ENCODE measurements at places on chromosomes 16 and 17.
A peak's percentile ranks its signal among the peaks of the same experiment; 100 is the strongest.

GRCh38 chr17:50209472-50210239 is 8.2 kb upstream of the COL1A1 start:
- no peak for DNase-seq

DNA sequence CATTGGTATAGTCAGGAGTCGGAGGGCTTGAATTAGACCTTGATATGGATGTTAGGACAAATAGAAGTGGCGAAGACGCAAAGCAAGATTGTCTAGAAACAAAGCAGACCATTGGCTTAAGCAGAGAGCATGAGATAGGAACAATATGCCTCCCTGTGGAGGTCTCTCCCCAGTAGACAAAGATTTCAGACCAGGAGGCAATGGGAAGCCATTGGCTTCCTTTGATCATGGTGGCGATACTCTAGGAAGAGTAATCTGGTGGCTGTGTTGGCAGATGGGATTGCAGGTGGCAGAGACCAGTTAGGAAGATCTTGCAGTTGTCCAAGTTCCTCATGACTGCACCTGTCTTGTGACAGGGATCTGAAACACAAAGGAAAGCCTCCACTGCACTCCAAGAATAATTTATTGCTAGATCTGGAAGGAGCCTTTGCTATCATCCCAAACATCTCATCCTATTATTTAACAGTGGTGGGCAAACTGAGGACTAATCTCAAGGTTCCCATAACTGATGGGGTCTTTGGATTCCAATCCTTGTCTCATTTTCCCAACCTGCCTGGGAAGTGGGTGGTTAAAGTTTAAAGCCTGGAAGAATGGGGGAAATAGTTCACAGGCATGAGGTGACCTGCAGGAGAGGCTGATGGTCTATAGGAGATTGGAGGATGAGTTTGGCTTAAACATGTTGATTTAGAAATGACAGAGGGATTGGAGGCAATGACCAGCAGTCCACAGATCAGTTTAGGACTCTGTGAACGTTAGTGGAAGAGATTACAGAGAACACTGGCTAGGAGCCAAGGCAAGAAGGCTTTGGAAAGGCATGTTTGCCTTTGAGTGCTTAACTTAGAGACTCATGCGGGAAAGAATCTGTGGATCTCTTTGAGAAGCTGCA is 37.0 kb downstream of the HLF start:
- DNase-seq, result no peak

DNA sequence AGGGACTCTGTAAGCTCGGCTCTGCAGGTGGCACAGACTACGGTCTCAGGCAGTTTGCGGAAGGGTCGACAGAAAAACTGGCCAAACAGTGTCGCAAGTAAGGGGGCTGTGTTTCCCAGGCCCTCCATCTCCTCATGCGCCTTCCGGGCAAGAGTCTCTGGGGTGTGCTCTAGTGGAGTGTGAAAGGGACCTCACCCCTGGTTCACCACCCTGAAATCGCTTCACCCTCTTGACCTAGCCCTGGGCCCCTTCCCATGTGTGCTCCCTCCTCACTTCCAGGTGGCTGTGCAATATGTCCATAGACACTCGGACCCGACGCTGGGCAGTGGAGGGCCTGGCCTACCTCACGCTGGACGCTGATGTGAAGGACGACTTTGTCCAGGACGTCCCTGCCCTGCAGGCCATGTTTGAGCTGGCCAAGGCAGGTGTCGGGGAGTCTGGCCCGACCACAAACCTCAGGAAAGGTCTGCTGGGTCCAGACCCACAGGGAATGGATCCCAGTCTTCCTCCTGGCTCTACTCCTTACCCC is 22.3 kb downstream of the UNC45B start:
- DNase-seq, result no peak

DNA sequence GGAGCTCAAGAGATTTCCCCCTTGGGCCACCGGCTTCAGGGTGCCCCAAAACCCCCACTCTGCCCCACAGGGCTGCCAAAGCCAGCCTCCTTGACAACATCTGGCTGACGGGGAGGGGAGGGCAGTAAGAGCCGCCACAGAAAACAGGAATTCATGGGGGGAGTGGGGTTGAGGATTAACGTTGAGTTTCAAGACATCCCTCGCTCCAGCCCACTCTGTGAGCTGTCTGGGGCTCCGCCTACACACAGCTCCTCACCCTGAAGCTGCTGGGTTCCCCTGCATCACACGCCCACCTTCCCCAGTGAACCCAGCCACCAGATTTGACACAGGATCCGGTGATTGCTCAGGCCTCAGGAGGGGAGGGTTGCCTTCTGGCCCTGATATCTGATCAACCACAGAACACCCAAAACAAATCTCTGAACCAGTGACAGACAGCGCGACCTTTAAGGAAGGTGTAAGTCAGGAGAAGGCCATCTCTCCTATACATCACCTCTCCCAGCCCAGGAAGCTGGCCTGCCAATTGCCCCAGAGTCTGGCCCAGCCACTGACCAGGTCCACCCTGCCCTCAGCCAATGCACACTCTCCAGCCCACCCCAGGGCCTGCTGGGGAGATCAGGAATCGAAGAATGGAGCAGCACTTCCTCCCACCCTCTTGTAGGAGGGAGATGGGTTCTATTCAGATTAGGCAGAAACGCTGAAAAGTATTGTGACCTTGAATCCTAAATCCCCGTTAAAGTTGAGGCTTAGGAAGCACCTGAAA is 132.1 kb downstream of the CLEC16A start:
- peak; percentile 69 for DNase-seq

DNA sequence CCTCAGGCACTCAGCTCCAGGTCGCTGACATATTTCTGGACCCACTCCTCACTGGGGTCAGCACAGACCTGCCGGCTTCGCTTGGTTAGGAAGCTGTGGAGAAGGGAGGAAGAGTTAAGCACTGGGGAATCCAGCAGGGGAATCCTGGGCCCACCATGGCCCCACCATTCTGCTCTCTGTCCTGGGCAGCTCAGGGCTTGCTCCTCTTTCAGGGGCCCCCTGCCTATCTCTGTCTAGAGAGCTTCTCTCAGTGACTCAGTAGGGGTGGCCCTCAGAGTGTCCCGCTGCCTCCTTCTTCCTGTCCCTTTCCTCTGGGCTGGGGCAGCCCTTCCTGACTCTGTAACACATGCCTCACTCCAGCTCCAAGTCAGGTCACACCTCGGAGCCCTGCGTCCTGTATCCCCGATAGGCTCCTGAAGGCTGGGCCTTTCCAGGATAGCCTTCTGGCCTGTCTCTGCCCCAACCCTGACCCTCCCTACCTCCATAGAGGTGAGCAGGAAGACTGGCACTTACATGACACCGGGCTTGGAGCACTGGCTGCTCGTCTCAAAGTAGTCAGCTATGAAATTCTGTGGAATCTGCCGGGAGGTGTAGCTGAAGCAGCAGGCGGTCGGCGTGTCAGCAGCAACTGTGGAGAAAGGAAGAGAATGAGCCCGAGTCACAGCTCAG is 1.1 kb downstream of the CCL3 start:
- peak; percentile 79 for DNase-seq

DNA sequence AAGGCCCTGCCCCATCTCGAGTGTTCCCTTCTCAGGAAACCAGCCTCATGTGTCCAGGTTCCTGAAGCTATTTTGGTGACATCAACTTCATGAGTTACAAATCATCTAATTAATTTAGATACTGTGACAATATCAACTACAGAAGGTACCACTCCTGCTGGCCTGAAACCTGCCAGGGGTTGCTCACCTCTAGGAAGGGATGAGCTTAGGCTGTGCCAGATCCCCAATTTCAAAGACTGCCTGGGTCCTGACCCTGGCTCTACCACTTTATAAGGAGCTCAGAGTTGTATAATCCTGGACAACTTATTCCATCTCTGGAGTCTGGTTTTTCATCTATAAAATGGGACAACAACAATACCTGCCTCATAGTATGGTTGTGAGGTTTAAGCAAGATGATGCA is 5.2 kb downstream of the C16orf78 start:
- DNase-seq, result no peak

DNA sequence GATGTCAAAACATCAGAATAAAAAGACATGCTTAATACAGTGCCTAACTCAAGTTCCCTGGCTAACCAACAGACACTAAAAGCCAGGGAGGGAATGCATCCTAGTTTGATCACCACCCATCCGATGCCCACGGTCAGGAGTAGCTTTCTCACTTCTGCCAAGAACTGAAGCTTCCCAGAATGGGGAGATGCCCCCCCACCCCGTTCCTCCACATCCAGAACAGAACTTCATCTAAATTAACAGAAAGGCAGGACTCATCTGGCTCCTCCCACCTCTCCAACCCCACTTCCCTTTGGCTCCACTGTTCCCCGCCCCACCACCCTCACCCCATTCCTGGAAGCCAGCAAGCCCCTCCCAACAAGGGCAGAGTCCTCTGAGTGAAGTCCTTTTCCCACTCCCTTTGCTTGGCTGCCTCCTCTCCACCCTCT is 33.7 kb downstream of the GDE1 start:
- DNase-seq, result no peak

DNA sequence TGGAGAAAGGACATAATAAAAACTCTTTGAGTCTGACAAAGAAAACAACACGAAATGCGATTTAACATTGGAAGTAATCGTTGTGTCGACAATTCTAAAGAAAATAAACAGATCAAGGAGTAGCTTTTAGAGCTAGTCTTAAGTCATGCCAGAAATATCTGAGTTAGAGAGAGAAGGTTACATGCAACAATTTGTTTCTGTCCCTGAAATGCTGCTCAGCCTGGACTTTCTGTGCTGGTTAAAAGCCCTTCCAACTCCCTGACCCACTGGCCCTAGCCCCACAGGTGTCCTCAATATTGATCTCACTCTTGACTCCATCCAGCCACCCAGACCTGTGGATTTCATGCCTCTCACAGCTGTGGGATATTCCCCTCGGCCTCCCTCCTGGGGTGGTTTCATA is 33.2 kb upstream of the TEX2 start:
- no peak for DNase-seq

DNA sequence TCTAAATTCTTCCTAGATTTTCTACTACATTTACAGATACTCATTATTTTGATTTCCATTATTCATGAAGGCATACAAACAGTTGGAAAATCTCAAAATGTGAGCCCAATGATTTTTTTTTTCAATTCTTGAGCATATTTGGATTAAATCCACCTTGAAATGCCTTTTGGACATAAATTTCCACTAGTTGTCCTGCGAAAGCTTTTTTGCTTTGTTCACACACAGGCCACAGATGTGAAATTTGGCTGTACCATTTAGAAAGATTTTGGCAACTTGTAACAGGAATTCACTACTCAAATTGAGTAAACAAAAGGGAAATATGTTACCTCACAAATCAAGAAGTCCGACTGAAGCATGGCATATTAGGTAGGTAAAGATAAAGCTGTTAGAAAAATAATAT is 1631.0 kb downstream of the CDH8 start:
- no peak for DNase-seq

- DNase-seq, result peak; percentile 55
Observed at GRCh38 chr16:88382491-88383400, at the start of gene ZNF469. TSS of gene ZNF469 (plus strand) at chr16:88382959. CDS start at chr16:88427471, 44,512 bp downstream.

GRCh38 chr17:67365738-67366192 is 612 bp downstream of the PSMD12 start:
- DNase-seq, result no peak

GRCh38 chr17:71023249-71024030 is 854.1 kb downstream of the KCNJ2 start:
- no peak for DNase-seq

DNA sequence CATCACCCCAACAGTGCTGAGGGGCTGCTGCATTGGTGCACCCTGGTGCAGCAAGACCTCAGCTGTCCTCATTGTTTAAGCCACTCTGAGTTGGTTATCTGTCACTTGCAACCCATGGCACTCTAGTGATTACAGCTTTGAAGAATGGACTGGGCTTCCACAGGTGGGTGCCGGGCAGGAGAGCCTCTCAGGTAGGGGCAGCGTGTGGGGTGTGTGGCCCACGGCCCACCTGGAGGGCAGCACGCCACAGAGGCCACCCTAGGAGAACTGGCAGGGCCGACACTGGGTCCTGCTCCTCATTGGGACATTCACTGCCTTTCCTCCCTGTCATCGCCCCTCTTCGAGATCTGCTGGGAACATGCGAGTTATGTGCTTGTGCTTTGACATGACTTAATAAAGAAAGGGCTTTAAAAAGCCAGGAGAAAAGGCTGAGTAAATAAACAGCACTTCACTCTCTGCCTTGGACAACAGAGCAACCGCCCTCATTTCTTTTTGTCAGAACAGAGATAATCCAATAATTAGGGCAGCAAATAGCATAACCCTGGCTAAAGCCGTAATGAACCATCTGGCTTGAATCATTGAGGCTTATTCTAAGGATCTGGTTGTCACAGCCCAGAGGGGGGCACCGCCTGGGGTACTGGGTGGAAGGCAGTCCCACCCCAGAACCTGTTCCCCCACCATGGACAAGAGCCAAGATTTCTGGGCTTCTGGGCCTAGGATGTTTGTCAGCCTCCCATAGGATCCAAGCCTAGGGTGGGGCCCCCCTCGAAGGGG is 3.0 kb downstream of the DOC2B start:
- DNase-seq, result peak; percentile 34

GRCh38 chr17:82188001-82188961 is 24.4 kb downstream of the CCDC57 start:
- no peak for DNase-seq

DNA sequence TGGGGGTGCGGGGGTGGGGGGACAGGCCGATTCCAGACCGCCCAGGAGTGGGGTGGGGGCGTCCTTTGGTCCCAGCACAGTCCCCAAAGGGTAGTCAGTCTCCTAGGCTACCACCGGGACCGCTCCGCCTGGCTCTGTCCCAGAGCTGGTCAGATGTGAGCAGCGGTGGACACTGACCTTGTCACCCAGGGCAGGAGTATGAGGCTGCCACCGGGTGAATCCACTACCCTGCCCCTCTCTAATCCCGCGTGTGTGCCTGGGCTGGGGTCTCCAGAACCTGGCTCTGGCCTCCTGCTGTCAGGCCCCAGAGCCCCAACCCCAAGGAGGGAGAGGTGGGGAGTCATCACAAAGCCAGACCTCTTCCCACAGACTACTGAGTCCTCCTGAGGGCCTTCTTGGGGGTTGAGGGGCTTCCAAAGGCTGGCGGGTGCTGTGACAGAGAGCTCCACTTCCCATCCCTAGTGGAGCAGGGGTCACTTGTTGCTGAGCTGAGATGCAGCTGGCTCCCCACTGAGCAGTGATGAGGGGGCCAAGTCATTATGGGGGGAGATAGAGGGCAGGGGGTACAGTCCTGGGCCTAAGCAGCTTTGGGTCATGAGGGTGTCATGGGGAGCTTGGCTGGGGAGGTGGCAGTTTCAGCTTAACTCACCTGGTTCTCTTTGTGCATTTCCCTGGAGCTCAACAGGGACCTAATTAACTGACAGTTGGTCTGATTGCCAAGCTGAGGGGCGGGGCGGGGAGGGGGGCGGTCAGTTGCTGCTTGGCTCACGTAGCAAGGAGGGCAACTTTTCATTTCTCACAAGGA is 1.2 kb downstream of the PPP1R1B start:
- no peak for DNase-seq

DNA sequence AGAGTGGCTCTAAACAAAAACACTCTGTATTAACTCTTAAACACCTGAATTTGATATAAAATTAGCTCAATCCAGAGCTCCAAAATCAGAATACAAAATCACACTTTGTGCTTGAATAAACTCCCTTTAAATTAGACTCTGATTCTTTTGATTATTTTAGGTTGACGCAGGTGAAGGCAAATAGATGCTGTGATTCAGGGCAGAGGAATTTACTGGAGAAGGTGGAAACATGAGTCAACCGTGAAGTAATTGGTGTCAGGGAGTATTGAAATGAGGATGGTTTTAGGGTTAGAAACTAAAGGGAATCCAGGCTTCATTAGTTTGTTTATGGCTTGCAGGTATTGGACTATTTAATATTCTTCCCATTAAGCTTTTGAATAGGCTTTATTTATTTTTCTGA is 37.1 kb upstream of the TEKT1 start:
- DNase-seq, result no peak
